ENCODE measurements at places on chromosomes 7 and 10.

- no peak for DNase-seq
These were observed 66.9 kb upstream of the BAIAP2L1 start for GRCh38 chr7:98467570-98468312.

GRCh38 chr7:127504715-127505114, 80.7 kb downstream of the GCC1 start:
- peak; percentile 25 for DNase-seq

- DNase-seq: no peak
These were observed 471.7 kb downstream of the GRM8 start for GRCh38 chr7:126780993-126781392.

DNA sequence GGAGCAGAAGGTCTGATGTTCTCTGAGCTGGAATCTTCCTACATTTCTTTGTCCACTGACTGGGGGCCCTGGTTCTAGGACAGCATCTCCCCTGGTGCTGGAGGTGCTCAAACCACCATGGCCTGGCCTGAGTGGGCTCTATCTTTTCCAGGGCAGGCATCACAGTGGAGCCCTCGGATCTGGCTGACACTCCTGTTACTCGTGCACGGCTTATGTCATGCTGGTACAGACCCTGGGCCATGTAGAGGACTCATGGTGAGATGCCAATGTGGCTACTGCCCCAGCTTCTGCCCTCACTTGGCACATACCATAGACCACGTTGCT, 96.0 kb downstream of the HIPK2 start:
- no peak for DNase-seq

DNA sequence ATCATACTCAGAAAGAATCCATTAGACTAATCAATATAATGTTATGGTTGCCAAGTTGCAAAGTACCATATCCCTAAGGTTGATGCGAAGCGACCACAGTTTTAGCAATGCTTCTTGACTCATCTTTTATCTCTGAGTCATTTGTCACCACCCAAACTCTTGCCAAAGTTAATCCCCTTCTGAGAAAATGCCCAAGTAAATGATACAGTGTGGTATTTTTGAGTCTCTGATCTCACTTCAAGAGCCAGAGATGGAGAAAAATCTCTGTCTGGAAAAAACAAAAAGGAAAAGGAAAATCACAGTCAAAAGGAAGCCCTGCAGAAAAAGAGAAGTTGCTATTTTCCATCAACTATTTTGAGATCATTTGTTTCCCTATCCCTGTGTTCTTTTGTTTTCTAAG, 26.7 kb upstream of the OTUD1 start:
- DNase-seq: no peak

DNA sequence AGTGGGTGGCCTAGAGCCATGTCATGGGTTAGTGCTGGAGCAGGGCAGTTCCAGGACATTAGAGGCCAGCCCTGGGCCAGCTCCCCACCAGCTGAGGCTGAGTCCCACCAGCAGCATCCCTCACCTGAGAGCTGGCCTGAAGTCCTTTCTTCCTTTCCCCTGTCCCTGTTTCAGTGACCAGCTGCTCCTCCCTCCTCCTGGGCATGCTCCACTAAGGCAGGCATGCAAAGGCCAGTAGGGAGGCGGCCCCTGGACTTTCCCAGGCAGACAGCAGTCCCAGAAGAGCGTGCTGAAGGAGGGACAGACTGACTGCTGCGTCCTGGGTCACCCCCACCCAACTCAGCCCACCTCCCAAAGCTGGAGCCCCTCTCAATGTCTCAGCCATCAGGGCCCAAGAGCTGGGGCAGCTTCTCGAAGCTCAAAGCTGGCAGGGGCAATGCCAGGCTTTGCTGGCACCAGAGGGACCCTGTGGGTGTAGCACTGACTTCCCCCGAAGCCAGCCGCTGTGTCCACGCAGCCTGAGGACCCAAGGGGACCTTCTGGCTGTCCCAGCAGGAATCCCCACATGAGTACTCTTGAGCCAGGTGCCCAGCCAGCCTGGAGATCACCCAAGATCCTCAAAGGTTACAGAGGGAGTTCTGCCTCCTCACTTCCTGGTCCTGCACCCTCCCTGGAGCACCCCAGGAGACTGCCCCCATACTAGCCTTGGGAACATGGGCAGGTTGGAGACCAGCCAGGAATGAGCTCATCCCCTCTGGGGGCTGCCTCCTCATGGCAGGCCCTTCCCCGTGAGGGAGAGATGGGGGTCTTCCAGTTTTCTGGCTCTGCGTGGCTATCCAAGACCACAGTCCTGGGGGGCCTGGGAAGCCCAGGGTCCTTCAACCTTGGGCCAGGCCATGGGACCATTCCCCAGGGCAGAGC, 35.2 kb upstream of the RET start:
- DNase-seq: no peak

DNA sequence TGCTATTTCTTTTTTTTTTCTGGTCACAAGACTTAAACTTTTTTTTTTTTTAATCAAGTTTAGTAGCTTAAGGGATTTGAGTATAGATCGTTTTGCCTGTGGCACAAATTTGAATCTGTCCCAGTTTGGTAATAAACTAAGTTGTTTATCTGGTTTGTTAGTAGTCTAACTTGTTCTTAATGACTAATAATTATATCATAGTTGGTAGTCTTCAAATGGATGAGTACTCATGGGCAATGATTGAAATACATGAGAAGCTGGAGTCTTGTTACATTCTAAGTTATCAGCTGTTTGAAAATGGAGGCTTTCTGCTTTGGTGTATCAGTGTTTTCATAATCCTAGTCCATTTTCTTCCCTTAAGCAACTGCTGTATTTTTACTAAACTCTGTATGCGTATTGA, 12.3 kb downstream of the BTAF1 start:
- DNase-seq: no peak

DNA sequence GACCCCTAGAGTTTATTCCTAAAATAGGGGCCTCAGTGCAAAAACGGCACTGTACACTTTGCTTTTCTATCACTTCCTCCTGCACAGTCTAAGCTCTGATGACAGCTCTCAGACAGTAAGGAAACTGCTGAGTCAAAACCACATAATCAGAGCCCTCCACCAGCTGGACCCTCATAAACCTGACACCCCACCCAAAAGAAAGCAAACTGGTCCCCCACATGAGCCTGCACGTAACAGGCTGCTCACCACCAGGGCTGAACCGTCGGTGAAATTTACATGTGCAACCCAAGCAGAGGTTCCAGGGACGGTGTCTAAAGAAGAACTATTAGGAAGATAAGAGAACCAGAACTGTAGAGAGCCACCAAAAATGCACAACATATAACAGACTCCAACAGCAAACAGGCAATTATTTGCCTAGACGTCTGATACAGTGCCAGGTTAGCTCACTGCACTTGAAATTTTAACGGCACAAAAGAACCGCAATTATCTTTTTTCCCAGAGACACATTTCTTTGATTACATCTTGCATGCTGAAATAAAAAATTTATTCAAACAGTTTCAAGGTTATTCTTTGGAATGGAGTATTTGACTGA, 19.6 kb downstream of the SGMS1 start:
- DNase-seq: no peak

DNA sequence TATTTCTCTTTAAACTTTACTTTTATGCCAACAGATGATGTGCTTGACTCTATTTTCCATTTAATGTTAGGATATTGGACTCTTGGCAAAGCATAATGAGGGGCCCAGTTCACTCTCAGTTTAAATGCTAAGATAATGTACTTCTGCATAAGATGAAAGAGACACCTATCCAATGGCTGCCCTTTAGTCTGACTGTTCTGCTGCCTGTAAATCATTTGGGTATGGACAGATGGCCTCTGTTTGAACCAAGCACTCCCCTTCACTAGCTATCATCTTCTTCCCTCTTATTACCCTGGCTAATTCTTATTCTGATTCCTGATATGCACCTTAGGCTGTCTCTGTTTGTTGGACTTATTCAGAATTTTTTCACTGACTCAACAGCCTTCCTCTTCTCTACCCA, 72.1 kb downstream of the SEM1 start:
- DNase-seq: no peak

- DNase-seq: no peak
These were observed 7.5 kb downstream of the HOXA4 start for GRCh38 chr7:27123007-27123476.

DNA sequence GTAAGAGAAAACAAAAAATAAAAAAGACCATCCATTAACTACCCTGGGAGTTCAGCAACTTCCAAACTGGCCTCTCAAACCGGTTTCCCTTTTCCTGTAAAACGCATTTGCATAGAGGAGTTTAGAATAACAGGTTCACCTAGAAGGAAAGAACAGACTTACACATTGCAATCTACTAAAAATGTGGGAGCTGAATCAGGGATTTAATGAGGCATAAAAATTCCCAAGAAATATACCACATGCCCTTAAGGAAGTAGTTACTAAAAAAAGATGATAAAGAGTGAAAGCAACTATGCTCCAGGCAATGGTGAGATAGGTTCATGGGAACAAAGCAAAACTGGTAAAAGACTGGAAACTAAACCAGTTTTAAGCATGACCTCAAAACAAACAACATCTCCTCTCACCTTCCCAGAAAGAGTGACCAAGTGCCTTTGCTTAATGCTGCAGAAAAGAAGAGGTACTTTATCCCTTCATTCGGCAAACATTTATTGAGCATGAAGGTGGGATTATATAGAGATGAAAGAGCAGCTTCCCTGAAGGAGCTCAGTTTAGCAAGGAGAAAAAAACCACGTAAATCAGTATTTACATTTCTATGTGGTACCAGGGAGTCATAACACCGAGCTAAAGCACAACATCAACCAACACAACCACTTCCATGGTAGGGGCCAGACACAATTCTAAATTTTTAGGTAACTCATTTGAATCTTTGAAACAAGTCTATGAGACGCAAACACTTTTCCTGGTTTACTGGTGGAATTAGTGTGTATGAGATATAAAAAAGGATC, 152.8 kb downstream of the SGMS1 start:
- no peak for DNase-seq

DNA sequence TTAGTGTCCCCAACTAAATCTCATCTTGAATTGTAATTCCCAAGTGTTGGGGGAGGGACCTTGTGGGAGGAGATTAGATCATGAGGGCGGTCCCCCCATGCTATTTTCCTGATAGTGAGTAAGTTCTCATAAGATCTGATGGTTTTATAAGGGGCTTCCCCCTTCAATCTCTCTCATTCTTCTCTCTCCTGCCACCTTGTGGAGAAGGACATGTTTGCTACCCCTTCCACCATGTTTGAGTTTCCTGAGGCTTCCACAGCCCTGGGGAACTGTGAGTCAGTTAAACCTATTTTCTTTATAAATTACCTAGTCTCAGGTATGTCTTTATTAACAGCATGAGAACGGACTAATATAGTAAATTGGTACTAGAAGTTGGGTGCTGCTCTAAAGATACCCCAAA, 365.6 kb downstream of the ANKRD7 start:
- DNase-seq: peak; percentile 8

DNA sequence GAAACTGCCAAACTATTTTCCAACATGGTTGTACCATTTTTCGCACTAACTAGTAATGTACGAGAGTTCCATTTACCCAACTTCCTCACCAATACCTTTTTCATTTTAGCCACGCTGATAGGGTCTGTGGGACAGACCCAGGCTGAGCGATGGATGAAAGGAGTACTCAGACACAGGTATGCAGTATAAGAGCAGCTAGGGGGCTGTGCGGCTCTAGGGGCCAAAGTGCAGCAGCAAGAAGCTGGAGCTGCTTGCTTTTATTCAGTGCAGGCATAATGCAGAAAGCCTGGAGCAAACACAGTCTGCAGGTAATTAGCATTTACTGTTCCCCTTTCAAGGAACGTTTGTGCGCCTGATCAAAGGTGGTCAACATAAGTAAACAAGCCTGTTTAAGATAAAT, 21.0 kb downstream of the UCMA start:
- no peak for DNase-seq

DNA sequence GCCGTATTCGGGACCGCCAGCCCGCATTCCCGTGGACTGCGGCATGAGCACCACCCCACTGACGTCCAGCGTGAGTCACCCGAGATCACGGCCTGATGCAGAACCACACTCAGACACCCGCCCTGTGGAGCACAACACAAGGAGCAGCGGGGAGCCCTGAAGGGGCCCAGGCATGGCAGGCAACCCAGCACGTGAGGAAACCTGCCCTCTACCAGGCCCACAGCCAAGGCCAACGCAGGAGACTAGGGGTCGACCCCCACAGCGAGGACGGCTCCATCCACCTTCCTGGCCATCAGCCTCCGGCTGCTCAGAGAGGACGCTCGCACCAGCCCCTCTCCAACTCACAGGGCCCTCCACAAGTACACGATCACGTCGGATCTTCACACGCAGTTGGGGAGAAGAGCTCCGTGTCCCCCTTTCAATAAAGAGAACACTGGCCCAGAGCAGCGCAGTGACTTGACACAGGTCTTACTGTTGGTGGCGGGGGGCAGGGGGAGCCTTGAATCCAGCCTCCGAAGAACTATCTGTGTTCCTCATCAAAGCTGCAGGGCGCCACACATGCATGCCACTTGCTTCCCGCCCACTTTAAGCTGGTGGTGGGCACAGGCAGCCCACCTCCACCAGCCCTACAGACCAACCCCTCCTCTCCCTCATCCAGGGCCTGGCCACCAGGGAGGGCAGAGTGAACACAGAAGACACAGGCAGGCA, 22.0 kb downstream of the MAD1L1 start:
- DNase-seq: no peak

GRCh38 chr10:114708717-114709335, 50.8 kb upstream of the ABLIM1 start:
- DNase-seq: no peak

DNA sequence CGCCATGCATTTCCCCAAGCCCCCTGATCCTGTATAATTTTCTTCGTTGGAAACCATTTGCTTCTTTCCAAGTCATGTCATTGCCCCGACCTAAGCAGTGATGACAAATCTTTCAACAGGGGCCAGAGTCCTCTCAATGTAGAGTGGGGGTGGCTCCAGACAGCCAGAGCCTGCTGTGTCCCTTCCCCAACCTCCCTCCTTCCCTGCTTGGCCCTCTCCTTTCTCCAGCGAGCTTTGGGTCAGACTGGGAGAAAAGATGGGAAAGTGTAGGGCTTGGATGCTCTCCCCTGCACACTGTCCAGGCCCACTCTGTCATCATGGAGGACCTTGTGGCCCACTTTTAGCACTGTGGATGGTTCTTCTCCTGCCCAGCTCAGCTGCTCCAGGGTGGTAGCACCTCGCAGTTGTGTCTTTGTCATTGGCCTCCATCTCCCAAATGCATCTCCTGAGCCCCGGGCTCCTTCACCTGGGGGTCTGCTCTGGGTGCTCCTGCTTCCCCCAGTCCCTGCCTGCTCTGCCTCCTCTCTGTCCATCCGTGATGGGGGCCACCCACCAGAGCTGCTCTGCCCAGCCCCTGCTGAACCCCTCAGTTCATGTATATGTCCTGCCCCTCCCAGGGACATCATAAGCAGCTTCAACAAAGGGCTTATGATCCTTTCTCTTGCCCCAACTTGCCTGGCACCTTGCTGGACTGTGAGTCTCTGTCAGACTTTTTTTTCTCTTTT, 37.5 kb downstream of the BTBD16 start:
- no peak for DNase-seq

- no peak for DNase-seq
These were observed 41.7 kb downstream of the SP8 start for GRCh38 chr7:20744954-20745446.

Measured in stimulated activated naive CD8-positive, alpha-beta T cell treated with anti-CD3 and anti-CD28 coated beads, Interleukin-15, Interleukin-2, amounts not matched to agents 100 U/mL and 50 U/mL, for 24 hours (primary cell).